ENCODE measurements at places on chromosomes 3 and 15.

DNA sequence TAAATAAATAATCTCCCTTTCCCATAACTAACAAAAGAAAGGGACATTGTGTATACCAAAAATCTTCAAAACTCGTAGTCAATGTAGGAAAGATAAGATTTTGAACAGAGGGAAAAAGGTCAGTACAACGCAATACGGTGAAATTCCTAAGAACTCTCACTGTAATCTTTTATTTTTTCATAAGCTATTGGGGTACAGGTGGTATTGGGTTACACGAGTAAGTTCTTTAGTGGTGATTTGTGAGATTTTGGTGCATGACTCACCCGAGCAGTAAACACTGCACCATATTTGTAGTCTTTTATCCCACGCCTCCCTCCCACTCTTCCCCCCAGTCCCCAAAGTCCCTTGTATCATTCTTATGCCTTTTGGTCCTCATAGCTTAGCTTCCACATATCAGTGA is 718.0 kb downstream of the TBL1XR1 start:
- DNase-seq, result no peak

GRCh38 chr3:102180280-102180931 is 254.4 kb upstream of the ZPLD1 start:
- no peak for DNase-seq

- no peak for DNase-seq
These were observed 115.8 kb downstream of the ADAMTS9 start for GRCh38 chr3:64571982-64572381.

DNA sequence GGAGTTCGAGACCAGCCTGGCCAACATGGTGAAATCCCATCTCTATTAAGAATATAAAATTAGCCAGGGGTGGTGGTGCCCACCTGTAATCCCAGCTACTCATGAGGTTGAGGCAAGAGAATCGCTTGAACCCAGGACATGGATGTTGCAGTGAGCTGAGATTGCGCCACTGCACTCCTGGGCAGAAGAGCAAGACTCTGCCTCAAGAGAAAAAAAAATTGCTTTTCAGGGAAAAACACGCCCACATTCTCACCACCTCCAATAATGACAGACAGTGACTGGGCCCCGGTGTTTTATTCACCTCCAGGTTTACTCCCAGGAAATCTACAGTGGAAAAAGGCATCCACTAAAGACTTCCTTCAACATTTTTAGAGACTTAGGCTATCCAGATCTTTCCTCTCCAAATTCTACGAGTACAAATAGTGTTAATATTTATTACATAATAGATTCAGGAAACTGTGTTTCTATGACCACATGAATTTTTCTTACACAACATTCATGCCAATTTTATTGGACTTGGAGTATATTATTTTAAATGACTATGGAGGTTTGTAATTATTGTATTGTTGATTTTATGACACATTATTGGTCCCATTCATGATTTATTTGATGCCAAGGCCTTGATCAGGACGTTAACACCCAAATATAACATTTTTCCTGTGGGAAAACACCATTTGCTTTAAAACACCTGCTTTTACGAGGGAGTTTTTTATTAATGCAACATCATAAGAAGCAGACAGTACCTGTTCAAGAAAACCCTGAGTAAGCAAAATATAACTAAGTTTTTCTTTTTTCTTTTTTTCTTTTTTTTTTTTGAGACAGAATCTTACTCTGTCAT is 26.6 kb downstream of the IGF2BP2 start:
- DNase-seq, result no peak

- no peak for DNase-seq
These were observed 47.6 kb downstream of the GAP43 start for GRCh38 chr3:115670911-115671310.

All from NCI-H2171 treated with DMSO at 0.1 percent for 48 hours (cell line).